Muscle of back (tissue), 13 donors: ENCODE measurements at places on chromosomes 7 and 10. TPM values are rescaled to one million over a fixed set of nuclear protein-coding genes. Genes with fewer than 3 reads are reported as not detected.

DNA sequence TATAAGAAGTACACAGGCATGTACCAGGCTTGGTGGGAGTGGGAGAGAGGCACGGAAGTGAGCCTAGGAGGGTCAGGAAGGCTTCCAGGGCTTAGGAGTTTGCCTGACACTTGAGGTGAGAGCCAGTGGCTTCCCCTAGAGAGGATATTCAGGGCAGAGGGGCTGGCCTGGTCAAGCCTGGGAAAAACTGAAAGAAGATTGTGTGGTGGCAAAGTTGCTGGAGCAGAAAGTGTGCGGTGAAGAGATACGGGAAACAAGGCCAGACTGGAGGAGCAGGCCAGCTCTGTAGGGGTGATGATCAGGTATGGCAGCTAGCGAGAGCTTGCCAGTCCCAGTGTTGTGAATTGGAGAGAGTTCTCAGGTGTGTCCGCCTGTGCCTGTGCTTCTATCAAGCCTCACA lies 129.9 kb downstream of the CCNY start:
- DNase-seq: no peak

DNA sequence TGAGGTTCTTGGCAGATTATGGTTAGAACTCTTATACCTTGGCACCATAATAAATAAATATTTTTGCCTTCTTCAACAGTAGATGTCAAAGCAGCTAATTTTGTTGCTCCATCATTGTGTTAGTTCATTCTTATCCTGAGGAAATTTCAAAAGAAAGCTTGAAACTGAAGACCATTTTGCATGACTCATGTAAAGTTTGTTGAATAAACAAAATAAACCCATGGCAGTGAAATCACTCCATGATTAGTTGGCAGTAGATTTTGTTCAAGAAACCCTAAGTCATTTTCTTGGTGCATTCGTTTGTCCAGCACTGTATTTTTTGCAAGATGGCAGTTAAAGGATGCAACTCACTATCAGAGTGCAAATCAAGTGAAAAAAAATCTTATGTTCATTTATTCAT lies 91.6 kb downstream of the HECW1 start:
- no peak for DNase-seq

- no peak for DNase-seq
Observed at GRCh38 chr7:73823873-73824592, 6.8 kb upstream of the CLDN4 start.

DNA sequence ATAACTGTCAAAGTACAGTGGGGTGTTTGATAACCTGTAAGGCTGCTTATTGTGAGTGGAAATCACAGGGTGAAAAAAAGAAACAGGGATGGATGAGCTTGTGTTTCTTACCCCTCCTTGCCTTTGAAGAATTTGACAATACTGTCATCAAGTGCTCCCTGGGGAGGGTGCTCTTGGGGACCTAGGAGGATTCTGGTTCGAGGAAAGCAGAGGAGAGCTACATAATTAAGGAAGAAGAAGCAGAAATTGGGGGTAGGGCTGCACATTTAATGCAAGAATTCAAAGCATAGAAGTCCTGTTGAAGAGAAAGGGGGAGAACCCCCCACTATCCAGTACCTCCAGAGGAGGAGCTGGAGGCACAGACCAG lies 208.1 kb upstream of the PHYHIPL start:
- DNase-seq: no peak

DNA sequence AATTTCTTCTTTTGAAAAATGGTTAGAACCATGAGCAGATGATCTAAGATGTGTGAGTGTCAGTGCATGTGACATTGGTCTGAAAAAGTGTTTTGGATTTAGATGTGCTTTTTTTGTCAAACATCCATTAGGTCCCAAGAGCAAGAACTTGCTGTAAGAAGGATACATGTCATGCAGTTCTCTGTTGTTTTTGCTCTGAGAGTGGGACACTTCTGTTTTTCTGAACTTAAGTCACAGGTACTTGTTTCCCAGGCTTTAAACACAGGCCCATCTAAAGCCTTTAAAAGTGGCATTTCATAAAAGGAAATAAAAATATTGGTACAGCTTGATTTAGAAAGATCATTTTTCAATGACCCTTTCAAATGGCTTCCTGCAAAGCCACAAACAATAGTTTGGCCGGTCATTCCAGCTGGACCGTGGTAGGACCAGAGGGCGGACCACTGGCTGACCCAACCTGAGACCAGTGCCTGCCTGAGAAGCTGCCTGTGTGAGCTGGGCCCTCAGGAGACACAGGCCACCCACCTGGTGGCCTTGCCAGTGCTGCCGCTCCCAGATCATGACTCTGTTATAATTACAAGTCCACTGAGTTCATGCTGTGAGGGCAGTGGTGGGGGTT lies 92.7 kb downstream of the EEPD1 start:
- DNase-seq: no peak

DNA sequence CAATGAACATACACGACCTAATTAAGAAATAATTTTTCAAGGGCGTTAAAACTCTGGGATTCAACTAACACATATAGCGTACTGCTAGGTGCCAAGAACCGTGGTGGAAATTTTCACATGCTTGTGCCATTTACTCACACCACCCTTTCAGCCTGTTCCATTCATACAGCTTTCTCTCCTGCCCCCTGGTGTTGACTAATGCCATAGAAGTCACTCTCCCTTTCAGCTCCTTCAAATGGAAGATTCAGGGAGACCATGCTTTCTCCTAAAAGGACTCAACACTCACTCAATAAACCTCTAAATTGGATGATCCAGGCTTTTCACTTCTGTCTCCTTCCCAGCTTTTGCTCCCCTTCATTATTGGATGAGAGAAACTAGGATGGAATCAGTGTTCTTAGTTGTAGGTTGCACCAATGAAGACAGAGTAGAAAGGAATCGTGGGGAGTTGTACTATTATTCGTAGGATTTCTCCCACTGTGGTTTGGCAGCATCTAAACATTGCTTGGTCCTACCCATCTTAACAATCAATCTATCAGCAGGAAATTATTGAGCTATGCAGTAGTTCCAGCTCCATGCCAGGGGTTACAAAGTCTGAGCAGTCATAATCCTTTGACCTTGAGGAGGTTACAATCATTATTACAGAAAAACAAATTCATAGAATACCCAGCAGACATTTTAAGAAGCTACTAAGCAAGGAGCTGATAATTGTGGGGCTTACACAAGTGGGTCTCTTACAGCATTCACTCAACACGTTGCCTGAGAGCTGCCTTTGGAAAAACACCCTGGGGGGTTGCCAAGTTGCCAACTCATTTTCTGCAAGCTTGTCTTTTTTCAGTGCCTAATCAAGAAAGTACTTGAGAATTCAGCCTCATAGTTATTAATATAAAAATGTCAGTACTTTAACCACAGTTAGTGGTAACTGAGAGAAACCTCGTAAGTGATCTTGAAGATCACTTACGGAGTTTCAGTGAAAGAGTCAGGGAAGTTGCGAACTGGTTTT lies 2.8 kb upstream of the PPP1R3C start:
- peak; percentile 85 for DNase-seq

ZNF365 gene
- 0.11 TPM for polyA plus RNA-seq

GRCh38 chr10:64648915-64649314 lies 1127.7 kb downstream of the REEP3 start:
- peak; percentile 5 for DNase-seq

RELN gene
- polyA plus RNA-seq: 14.3 TPM

CAMK2G gene
- 26.9 TPM for polyA plus RNA-seq

DNA sequence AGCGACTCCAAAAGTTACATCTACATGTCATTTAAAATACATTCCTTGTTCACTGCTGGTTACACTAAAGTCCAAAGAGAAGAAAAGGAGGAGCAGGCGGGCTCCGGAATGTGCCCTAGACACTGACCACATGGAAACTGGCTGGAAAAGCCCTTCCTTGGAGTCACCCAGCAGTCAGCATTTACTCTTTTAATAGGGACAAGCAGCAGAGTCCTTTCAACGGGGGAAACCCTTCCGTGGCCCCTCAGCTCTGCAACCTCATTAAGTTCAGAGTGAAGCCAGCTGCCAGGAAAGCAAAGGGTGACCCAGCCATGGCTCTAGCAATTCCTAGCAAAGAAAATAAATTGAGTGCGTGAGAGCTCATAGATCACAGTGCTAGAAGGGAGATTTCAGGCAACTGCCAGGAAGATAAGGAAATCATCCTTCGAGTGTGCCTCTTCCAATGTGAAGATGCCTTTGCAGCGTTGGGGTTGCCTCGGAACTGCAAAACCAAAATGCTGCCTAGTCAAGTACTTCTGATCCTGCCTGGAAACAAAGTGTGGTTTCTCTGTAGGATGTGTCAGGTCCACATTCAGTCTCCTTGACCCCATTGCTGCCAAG lies 101.6 kb downstream of the SORBS1 start:
- DNase-seq: peak; percentile 50

- DNase-seq: no peak
Observed at GRCh38 chr7:104208421-104208780, 588 bp upstream of the ORC5 start.
